ENCODE measurements at places on chromosomes 6 and 20. TPM values are rescaled to one million over a fixed set of nuclear protein-coding genes. Genes with fewer than 3 reads are reported as not detected.

DNA sequence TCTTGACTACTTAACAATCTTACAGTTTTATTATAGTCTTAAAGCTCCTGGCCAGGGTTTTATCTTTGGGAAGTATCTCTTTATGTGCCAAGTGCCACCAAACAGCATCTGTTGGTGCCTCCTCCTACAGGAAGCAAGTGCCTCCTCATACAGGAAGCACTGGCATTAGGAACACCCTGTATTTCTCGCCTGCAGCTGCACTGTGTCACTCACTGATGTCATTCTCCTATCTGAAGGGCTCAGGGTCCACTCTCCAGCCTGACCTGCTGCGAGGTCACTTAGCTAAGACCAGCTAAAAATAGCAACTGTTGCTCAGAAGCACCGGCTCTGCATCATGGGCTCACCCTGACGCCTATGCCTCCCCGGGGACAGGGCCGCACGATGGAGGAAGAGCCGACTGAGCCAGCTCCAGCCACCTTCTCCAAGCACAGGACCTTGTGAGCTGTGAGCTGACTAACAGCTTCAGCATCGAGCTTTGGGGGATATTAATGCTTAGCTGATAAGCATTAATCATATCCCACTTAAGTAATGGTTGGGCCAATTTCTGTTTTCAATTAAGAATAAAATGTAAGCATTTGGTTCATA lies 66.3 kb upstream of the CD93 start:
- no peak for DNase-seq

DNA sequence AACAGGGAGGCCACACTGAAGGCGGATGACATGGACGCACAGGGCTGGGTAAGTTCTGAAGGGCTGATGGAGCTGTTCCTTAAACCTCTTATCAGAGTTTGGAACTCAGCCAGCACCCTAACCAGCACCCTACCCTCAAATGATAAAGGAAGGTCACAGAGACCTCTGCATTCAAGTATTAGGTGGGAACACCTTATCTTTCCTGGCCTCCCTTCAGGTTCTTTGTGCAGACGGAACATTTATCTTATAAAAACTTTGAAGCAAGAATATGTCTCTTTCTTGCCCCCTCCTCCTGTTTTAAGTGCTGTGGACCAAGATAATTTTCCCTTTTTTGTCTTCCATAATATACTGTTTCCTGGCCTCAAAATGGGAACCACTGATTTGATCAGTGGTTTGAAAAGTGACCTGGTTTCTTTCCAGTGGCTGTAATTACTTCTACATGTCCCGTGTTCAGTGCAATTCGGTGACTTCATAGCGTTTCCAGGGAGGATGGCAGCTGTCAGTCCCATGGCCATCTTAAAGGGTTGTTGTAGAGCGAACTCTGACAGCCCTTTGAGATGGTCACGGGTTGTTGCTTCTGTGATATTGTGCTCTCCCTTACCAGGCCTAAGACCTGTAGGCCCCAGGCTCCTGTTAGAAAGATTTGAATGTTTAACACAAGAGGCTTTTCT lies 213.2 kb upstream of the MYLIP start:
- DNase-seq = no peak

DNA sequence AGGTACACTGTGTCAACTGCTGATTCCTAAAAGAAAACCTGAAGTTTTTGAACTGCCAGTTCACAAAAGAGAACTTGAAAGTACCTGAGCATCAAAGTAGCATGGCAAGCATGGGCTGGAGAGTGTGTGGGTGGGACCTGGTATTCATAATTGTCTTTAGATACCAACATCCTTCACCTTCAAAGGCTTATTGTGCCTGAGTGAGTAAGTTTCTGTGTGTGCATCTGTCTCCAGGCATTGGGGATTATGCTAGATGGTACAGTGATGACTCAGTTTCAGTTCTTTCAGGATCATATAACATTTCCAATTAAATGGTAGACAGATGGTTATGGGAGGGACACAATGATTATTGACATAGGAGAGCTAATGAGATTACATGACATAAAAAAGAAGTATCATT lies 238.5 kb downstream of the ZFAND3 start:
- DNase-seq = no peak

DNA sequence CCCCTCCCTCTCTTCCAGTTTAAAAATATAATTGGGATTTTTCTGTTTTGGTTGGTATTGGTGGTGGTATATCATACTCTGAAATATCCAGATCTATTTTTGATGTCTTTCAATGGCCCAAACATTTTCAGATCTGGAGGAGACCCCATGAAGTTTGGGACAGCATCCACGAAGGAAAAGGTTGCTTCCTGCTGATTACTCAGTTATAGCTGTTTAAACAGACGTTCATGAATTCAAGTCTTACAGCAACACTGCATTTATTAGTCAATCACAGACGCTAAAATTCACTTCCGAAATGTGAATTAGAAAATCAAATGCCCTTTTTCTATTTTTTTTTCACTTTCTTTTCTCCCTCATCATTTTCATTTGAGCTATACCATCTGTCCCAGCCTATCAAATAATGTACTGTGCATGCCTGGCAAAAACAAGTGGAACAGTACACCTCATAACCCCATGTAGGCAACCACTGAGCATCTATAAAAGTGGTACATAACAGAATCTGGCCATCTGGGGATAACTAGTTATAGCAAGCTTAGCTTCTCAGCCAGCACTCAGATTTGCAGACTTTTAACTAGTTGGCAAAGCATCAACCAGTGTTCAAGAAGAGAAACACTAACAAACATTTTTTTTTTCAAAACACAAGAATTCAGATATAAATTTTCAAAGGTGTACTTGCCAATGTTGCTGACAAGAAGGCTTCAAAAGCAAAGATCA lies 124.5 kb downstream of the HIVEP2 start:
- DNase-seq = no peak

DNA sequence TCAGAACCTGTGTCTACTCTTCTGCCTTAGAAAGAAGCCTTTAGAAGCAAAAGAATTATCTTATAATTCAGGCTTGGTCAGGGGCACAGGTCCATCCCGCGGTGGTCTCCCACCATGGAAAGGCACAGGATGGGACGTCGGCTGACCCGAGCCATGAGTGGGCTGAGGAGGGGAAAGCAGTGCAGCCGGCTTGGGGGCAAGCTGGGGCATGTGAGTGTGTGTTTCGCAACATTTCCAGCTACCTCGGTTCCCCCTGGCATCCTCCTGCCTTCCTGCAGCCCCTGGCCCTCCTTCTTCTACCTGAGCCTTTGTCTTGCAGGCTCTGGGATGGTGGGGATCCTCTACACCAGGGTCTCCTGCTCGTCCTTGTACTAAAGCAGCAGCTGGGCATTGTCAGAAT lies 29.1 kb upstream of the FOXC1 start:
- no peak for DNase-seq

- no peak for DNase-seq
These were observed 61.4 kb upstream of the UTRN start for GRCh38 chr6:144223686-144224085.

- DNase-seq = no peak
These were observed 233.7 kb downstream of the THBS2 start for GRCh38 chr6:169019727-169020491.

- no peak for DNase-seq
These were observed 11.6 kb downstream of the SNPH start for GRCh38 chr20:1277529-1278322.

DNA sequence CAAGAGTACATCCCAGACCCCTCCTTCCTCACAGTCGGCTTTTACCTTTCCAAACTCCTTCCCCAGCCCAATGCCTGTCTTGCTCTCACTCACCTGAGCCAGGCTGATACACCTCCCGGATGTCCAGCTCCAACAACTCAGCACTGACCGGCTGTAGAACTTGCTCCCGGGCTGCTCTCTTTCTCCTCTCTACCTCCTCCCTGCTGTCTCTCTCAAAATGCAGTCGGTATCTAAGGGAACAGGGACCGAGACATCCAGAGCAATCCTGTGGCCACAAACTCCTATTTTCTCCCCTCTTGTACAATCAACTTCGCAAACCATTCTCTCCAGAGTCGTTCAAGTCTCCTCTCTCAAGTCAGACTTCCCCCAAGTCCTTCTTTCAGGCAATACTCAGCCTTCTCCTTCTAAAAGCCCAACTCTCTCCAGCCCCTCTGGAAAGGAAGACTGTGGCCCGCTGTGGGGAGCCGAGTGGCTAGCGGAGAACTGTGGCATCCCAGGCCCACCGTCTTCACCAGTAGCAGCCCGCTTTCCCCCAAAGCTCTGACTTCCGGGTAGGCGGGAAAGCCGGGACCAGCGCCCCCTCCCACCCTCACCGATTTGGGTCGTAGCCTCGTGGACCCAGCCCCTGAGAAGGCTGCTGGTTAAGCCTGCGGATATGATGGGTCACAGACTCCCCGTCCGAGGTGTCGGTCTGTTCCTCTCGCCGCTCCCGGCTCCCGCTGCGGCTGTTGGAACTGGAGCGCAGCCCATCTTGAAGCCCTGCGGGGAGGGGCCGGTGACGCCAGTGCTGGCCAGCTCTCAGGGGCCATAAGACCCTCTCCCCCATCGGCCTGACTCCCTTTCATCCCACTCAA lies 1.1 kb downstream of the GNL1 start:
- DNase-seq = no peak

GRCh38 chr6:132400883-132401617 lies at the start of gene MOXD1:
Gene MOXD1 (minus strand): TSS chr6:132401475. CDS start chr6:132401426, 49 bp downstream.
- no peak for DNase-seq

GRCh38 chr20:12372557-12372956 lies 454.9 kb downstream of the BTBD3 start:
- DNase-seq = no peak

DNA sequence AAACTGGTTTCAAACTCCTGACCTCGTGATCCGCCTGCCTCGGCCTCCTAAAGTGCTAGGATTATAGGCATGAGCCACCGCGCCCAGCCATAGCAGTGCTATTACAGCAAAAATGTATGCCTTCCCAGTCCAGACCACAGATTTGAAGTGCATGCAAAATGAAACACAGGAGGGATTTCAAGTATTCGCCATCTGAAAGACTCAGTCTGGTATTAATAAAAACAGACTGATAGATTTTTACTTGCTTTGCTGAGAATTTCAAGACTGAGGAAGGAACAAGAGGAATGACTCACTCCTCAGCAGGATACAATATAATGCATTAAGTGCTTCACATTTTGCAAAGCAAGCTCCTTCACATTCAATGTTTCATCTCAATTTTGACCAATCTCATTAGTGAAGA lies 134.9 kb downstream of the TMEM200A start:
- no peak for DNase-seq

DNA sequence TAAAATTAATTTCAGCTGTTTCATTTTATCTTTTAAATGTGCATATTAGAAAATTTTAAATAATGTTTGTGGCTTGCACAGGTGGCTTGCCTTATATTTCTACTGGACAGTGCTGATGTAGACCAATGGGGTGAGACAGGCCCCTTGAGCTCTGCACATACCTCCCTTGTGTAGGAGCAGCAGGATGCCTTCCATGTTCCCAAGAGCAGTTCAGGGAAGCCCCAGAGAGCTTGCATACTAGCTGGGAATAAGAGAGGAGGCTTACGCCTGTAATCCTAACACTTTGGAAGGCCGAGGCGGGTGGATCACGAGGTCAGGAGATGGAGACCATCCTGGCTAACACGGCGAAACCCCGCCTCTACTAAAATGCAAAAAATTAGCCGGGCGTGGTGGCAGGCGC lies 61.4 kb downstream of the RFPL4B start:
- DNase-seq = no peak

GRCh38 chr6:19452495-19452894 lies 384.7 kb upstream of the ID4 start:
- DNase-seq = no peak

- no peak for DNase-seq
These were observed 102.6 kb downstream of the CDC5L start for GRCh38 chr6:44489910-44490604.

GRCh38 chr6:137002505-137002904 lies 42.3 kb downstream of the IL20RA start:
- DNase-seq = no peak

GRCh38 chr6:151100326-151100725 lies 139.4 kb upstream of the AKAP12 start:
- no peak for DNase-seq

DNA sequence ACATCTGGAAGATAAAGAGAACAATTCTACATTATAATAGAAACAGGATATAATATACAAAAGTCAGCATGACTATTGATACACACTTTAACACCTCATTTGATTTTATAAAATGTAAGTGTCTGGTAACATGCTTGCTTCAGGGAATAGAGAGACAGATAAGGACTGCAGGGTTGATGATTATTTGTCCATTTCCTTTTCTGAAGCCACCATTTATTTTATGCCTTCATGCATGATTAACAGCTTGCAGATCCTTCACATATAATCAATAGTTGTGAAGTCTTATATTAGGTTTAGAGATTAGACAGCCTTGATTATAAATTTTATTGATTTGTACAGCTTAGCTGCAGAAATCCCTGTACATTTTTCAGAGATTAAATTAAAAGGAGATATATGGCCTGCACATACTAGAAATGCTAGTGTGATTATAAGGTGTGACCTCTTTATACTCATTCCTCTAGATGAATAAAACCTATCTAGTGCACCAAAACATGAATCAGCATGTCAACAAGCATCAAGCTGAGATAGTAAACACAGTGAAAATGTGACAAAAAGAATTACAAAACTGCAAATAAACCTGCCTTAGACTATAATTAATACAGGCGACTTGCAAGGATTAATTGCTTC lies 198.8 kb upstream of the THEMIS start:
- DNase-seq = no peak

- no peak for DNase-seq
These were observed 28.7 kb upstream of the FUCA2 start for GRCh38 chr6:143540192-143540591.

DNA sequence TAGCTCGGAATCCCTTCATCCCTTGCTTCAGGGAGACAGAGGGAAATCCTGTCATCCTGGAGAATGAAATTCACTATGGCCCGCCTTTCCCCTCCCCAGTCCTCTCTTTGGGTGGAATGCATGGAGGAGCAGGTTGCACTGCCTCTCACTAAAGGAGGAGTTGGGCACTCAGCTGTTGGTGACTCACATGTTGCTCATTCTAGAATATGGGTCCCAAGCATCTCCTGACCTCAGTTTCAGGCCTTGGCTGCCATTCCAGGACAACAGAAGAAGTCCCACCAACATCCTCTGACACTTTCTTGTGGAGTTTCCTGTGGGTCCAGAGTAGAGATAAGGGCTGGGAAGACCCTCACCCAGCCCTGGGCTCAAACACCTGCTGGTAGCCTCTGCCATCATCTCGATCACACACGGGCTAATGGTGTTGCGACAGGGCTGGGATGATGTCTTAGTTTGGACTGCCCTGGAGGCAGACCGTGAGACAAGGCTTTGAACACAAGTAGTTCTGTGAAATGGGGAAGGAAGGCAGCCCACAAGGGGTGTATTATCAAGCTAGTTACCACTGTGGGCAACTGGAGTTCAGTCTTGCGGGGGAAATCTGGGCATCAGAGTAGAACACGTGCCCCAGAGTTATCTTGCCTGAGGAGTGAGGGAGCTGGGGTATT lies 52.4 kb upstream of the RNF24 start:
- no peak for DNase-seq

The PTCHD4 gene
- not detected for total RNA-seq

The ULBP2 gene
- total RNA-seq = 7.2 TPM

The PACSIN1 gene
- total RNA-seq = 2.4 TPM

The SYTL3 gene
- total RNA-seq = 44.6 TPM

The PRR18 gene
- not detected for total RNA-seq

The TULP1 gene
- not detected for total RNA-seq

The NRM gene
- 2.0 TPM for total RNA-seq

The NPBWR2 gene
- not detected for total RNA-seq

The PAK5 gene
- not detected for total RNA-seq

The PRR3 gene
- total RNA-seq = 11.3 TPM

The SYCP2L gene
- total RNA-seq = not detected

The BPIFA1 gene
- not detected for total RNA-seq

All from CD8-positive, alpha-beta T cell (primary cell).